AG09309 (cell line): ENCODE measurements at places on chromosomes 2 and 18.
A peak's percentile ranks its signal among the peaks of the same experiment; 100 is the strongest.

GRCh38 chr2:42976351-42976750 is 184.0 kb upstream of the HAAO start:
- DNase-seq, result no peak

GRCh38 chr2:30798536-30798991 is 8.7 kb downstream of the CAPN13 start:
- DNase-seq, result no peak

- no peak for DNase-seq
These were observed 279.7 kb upstream of the FIGN start for GRCh38 chr2:164015328-164016123.

GRCh38 chr2:147439986-147440385 is 404.8 kb upstream of the ACVR2A start:
- no peak for DNase-seq

DNA sequence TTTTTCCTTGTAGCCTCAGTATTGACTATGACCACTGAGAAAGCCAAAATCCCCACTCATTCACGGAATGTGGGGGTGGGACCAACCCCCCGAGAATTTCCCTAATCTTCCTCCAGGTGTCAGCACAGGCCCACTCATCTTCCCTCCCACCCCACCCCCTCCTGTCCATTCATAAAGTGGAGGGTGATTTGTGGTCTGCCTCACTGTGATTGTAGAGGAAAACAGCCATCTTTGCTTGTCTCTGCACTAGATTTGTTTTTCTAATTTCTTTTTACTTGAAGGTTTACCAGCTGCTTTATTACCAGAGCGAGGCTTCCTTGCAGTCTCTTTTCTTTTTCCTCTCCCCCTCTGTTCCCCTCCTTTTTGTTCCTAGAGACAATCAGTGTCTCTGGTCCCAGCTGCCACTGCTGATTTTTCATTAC is 171.8 kb downstream of the ICOS start:
- DNase-seq, result no peak

GRCh38 chr18:9996094-9996493 is 82.3 kb downstream of the VAPA start:
- DNase-seq, result no peak

GRCh38 chr2:239937866-239938640 is 87.1 kb downstream of the NDUFA10 start:
- no peak for DNase-seq

- DNase-seq, result no peak
These were observed 106.4 kb downstream of the ACOXL start for GRCh38 chr2:110838657-110839384.

GRCh38 chr18:48567388-48567787 is 28.6 kb downstream of the CTIF start:
- DNase-seq, result no peak

- DNase-seq, result no peak
These were observed 255.1 kb upstream of the MYT1L start for GRCh38 chr2:2586068-2586776.

DNA sequence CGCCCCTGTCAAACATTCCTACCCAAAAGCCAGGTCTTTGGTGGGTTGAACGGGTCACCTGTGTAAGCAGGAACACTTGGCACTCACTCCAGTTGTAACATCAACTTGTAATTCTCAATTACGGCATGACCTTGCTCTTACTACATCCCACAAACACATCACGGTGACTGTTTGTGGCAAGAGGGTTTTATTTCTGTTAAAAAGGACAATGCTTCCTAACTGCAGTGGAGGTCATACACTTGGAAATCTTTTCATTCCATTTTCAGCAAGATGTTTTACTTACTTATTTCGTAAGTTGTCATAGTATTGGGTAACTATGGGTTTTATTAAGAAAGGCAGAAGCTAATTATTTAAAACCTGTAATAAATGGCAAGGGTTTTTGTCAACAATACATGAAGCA is 126.1 kb downstream of the ZNF516 start:
- no peak for DNase-seq

DNA sequence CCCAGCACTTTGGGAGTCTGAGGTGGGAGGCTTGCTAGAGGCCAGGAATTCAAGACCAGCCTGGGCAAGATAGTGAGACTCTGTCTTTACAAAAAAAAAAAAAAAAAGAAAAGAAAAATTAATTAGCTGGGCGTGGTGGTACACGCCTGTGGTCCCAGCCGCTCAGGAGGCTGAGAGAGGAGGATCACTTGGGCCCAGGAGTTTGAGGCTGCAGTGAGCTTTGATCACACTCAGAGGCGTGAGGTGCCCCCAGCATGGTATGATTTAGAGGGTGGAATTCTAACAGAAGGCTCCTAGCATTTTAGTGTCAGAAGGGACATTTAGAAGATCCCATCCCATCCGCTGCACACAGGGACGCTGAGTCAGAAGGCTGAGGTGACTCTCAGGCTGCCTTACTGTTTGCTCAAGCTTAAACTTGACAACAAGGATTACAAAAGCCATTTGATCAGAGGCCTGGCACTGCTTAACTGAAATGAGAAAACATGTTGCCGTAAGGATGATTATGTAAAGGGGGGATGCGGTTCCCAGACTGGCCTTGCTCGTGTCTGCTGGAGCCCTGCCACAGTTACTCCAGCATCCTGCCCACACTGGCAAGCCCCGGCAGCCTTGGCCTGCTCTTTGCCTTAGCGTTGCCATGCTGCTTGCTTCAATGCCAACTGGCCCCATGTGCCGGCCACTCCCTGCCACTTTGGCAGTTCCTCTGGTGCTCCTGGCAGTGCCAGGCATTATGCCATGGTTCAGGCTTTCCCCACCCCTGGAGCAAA is 45.6 kb upstream of the SLC1A4 start:
- peak; percentile 50 for DNase-seq

- no peak for DNase-seq
These were observed 84.9 kb downstream of the ICOS start for GRCh38 chr2:204021290-204022081.

DNA sequence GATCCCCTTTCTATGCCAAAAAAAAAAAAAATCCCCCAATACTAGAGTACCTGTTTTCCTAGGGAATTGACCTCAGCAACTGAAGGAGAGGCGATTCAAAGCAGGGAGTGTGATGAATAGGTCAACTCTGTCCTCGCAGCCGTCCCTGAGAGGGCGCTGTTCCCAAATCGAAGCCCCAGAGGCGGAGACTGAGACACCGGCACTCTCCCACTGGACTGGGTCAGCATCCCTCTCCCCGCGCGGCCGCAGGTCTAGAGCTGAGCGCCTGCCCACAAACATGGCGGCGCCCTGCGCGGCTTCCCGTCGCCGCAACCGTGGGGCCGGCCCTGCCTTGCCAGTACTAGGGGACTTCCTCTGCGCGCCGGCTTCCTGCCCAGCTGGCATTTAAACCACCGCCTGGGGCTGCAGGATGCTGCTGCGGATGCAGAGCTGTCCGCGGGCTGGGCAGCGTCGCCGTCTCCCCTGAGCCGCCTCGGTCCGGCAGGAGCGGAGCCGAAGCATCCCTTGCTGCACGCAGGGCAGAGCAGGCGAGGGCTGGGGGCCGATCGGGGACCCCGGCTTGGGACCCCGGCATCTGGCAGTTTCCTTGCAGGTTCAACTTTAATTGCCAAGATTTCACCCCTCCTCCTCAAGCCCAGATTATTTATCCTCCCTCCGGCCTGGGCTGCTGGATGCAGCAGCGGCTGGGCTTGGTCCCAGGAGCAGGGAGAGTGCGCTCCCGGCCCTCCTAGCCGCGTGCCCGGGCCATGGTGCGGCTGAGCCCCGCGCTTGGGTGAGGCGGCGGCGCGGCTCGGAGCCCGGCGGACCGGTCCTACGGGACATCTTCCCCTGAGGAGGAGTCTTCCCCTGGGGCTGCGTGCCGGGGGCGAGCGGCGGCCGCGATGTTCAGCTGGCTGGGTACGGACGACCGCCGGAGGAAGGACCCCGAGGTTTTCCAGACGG is at the start of gene EHD3:
TSS of gene EHD3 (plus strand) at position 412 of the 942 bp plus-strand sequence. CDS start at position 882, 470 bp downstream.
- peak; percentile 62 for DNase-seq

GRCh38 chr2:215410932-215411285 is 25.0 kb downstream of the FN1 start:
- DNase-seq, result peak; percentile 93

GRCh38 chr18:37460604-37461003 is 105.0 kb downstream of the CELF4 start:
- no peak for DNase-seq

GRCh38 chr2:237644381-237644703 is 17.0 kb downstream of the LRRFIP1 start:
- DNase-seq, result no peak

DNA sequence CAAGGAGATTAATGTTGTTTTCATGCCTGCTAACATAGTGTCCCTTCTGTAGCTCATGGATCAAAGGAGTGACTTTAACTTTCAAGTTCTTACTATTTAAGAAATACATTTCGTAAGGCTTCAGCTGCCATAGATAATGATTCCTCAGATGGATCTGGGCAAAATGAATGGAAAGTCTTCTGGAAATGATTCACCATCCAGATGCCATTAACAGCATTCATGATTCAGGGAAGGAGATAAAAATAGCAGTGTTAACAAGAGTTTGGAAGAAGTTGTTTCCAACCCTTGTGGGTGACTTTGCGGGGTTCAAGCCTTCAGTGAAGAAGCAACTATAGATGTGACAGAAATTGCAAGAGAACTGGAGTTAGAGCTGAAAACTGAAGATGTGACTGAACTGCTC is 17.0 kb downstream of the VRK2 start:
- peak; percentile 64 for DNase-seq

GRCh38 chr2:1498176-1498575 is 84.9 kb downstream of the TPO start:
- no peak for DNase-seq

GRCh38 chr2:231523451-231524285 is 6.6 kb downstream of the NMUR1 start:
- no peak for DNase-seq

DNA sequence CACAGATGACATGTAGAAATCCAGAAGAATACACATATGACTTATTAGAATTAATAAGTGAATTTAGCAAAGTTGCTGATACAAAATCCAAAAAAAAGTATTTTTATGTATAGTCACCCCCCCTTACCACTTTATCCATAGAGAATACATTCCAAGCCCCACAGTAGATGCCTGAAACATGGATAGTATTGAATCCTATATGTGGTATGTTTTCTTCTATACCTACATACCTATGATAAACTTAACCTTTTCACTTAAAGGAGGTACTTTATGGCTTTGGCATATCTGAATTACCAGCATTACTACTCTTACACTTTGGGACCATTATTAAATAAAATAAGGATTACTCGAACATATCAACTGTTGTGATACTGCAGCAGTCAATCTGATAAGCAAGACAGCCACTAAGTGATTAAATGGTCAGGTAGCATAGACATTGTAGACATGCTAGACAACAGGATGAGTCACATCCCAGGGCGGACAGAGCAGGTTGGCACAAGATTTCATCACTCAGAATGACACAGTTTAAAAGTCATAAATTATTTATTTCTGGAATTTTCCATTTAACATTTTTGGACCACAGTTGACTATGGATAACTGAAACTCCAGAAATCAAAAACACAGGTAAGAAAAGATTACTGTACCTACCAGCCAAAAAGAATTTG is 208.2 kb upstream of the CHAC2 start:
- DNase-seq, result no peak
